ENCODE measurements at places on chromosomes 13 and 19.

- ATAC-seq, result no peak
Measured at GRCh38 chr13:25836574-25837336, 215.1 kb downstream of the SHISA2 start.

- ATAC-seq, result no peak
Measured at GRCh38 chr13:37134411-37135041, 29.1 kb upstream of the CSNK1A1L start.

GRCh38 chr13:99067159-99067985 is 89.5 kb upstream of the DOCK9 start:
- no peak for ATAC-seq

GRCh38 chr19:19487950-19488874 is 27.1 kb downstream of the TSSK6 start:
- no peak for ATAC-seq

DNA sequence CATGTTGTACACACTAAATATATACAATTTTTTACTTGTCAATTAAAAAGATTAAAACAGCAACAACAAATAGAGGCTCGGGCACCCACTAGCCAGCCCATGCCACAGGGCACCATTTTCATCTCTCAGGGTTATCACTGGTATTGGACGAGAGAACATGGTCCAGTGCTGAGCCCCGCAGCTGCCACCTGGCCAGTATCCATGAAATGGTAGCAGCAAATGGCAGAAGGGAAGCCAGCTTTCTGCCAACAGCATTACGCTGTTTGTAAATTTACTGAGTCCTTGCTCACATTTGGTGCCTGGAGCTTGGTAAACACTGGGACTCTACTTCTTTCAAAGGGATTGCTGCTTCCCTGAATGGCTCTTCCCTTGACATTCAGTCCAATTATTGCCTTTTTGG is 87.9 kb upstream of the WASF3 start:
- ATAC-seq, result no peak

DNA sequence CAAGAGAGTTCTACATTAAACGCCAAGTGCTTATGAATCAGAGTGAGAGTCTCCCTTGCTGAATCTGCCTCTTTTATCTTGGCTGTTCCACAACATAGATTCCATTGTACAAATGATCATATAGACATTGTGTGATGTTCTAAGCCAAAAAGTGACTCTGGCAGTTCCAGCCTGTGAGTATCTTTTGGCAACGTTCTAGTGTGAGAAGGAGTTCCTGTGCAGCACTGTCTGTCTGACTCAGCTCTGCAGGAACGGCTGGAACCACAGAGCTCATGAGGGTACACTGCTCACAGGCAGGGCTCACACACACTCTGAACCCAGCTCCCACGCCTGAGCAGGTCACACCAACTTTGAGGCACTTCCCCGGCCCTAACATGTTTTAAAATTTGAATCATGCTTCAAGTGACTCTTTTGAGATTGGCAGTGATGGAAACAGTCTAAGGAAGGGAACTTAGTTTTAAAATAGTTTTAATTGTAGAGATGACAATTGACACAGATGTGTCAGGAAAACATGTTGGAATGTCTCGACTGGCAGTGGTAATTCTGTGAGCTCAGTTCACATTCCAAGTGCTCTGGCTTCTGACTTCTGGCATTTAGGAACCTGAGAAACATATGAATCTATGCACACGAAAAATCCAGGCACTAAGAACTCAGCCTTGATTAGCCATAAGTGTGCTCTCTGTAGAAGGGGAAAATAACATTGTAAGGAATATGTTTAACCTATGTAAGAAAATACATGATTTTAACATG is 272.0 kb downstream of the UQCRFS1 start:
- ATAC-seq, result no peak

GRCh38 chr19:6890401-6890913 is 3.1 kb downstream of the ADGRE1 start:
- ATAC-seq, result no peak

DNA sequence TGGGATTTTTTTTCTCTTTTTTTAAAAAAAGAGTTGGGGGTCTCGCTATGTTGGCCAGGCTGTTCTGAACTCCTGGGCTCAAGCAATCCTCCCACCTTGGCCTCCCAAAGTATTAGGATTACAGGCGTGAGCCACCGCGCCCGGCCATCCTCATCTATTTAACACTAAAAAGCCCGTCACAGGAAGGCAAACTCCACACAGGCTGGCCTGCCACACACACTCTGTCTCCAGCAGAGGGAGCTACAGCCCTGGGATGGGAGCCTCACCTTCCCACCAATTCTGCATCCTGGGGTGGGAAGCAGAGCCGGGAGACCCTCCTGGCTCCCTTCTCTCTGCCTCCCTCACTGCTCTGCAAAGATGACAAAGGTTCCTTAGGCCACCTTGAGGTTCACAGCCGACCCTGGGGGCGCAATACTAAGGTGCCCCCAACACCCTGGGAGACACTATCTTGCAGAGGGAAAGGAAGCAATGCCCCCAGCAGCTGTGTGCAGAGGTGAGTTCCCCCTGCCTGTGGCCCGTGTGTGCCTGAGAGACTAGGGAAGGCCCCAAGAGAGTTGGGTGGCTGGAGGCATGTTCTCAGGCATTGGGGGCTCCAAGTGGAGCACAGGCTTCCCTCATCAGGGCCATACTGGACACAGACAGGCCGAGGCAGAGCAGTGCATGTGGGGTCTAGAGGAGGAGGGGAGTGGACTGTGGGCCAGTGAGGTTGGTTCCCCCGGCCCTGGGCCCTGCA is 27.4 kb upstream of the TIMM44 start:
- no peak for ATAC-seq

- no peak for ATAC-seq
Measured at GRCh38 chr19:2589441-2589840, 113.1 kb downstream of the GNG7 start.

- ATAC-seq, result no peak
Measured at GRCh38 chr19:33902802-33903488, 106.3 kb downstream of the KCTD15 start.

GRCh38 chr19:17338433-17339078 is 1.2 kb downstream of the GTPBP3 start:
- ATAC-seq, result no peak

DNA sequence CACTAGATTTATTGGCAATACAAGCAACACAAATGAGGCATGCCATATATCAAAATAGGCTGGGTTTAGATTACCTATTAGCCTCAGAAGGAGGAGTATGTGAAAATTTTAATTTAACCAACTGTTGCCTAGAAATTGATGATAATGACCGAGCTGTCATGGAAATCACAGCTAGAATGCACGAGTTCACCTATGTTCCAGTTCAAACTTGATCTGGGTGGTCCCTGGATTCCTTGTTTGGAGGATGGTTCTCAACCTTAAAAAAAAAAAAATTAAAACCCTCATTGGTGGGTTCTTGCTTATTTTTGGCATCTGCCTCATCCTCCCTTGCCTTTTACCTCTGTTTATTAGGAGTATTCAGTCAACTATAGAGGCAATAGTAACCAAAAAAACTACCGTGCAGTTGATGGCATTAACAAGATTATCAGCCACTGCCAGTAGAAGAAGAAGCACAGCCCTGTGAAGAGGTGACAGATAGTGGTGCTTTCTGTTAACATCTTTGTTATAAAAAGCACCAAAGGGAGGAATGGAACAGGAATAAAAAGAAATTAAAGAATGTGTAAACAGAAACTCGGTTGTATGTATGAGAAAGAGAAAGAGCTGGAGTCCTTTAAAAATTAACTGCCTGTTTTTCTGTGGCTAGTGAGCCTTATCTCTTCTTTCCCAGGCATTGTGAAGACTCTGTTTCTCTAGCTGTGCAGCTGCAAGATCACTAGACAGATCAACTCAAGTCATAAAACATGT is 106.4 kb downstream of the ZNF429 start:
- ATAC-seq, result no peak

GRCh38 chr13:89763005-89763404 is 1584.5 kb upstream of the MIR17HG start:
- no peak for ATAC-seq

All from stimulated activated memory B cell treated with anti-CD40 and anti-IgM and Interleukin-4, amounts not matched to agents 10 μg/mL and 1 μg/mL and 100 μg/mL, for 72 hours (primary cell).